HTR-8/SVneo (cell line): ENCODE measurements at places on chromosomes 5 and 9.

- no peak for DNase-seq
These were observed 106.8 kb downstream of the CCDC192 start for GRCh38 chr5:127810017-127810416.

GRCh38 chr9:107309271-107309670 lies 26.2 kb downstream of the RAD23B start:
- no peak for DNase-seq

DNA sequence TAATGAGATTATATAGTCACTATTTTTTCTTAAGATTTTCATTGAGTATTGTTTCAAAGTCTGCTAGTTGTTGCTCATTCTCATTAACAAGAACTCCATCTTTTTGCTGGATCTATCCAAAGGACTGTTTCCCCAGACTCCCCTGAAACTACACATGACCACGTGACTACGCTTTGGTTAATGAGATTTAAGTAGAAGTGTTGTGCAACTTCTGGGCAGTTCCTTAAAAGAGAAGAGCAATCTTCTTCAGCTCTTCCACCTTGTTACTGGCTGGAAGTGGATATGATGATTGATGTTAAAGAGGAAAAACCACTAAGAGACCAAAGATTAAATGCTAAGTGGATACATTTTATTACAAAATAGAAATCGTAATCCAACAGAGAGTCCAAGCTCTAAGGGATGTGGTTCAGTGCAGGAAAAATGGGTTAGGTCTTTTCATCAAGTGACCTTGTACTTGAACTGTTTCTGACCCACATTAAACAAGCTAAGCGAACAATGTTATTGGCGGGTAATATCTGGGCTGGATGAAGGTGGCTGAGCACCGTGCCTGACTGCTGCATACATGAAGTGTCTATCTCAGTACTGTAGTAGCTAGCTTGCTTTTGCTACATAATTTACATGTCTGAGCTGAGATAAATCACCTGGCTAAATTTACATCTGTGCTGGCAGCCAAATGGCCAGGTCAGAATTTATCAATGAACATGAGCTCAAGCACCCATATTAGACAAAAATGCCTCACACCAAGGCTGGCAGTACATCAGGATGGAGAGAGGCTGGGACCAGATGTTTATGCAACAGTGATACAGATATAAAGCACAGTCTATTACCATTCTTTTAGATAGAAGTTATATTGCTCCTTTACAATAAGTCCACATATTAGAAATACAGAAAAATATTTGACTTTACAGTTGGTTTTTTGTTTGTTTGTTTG lies 7.5 kb upstream of the CTNNAL1 start:
- no peak for DNase-seq

GRCh38 chr9:92965061-92965758 lies 17.9 kb downstream of the FGD3 start:
- no peak for DNase-seq

GRCh38 chr5:135578685-135579341 lies at the start of gene CXCL14:
TSS of gene CXCL14 (minus strand) at chr5:135578991. CDS start at chr5:135578778, 213 bp downstream.
- peak; percentile 30 for DNase-seq

DNA sequence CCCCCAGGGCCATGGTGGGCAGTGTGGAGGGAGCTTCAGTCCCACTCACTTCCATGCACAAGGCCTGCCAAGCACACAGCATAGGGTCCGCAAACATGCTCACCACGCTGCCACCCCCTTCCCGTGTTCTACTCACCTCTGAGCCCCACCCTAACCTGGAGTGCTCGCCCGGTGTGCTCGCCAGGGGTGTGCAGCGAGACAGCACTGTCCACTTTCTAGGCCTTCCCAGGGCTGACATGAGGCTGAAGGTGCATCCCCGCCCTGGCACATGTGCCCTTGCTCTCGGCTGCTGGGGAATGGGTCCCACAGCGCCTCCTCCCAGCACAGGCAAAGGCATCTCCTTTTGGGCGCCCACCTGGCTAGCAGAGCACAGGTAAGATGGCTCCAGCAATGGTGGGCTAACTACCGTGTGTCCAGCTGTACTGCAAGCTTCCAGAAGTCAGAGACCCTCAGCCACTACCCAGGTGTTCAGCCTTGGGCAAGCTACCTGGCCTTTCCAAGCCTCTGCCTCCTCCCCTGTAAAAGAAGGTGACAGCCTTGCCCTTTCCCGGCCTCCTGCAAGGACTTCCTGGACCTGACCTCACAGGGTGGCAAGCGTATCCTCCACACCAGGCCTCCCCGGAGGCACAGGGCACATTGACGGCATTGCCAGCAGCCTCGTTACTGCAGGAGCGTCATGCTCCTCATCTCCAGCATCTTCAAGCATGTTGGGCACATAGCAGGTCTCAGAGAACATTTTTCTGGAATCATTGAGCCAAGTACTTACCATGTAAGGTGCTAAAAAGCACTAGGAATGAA lies 4.2 kb upstream of the SEC16A start:
- DNase-seq: no peak

DNA sequence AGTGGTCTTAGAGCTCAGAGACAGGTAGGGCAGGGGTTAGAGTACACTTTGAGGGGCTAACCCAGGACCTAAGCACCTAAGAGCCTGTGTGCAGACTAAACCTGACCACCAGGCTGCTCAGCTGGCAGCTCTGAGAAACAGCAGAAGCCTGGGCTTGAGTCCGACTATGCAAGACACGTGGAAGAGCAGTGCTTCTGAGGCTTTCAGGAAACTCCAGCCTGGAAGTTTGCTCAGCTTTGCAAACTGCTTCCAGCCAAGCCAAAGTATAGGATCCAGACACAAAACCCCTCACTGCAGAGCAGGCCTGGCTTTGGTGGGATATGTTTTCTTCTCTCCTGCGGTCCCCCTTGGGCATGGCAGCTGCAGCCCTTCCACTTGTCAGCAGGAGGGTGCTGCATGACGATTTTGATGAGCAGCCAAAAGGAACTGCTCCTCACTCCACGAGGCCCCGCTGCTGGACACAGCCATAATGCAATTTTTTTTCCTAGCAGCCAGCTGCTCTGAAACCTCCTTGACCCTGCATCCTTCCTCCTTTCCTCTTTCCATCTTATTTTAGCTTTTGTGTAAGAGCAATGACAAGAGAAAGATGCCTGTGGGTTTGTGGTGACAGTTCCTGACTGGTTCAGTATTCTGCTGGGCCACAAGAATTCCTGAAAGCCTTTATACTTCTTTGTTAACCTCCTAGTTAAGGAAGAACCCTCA lies 123.1 kb downstream of the LIFR start:
- peak; percentile 59 for DNase-seq

DNA sequence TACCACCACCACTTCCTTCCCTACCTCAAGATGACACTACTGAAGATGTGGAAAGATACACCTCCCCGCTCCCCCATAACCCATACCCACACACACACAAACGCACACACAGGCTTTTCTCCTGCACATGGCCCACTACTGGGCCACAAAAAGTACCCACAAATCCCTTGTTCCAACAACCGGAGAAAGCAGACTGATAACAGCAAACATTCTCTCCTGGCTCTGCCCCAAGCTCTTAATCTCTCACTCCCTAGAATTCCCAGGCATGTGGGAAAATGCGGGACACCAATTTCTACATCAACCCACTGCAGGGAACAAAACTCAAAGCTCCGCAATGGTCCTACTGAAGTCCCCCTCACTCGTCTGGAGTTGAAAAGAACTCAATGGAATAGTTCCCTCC lies 611.0 kb upstream of the KLF4 start:
- no peak for DNase-seq

GRCh38 chr5:105146867-105147266 lies 1584.3 kb upstream of the NUDT12 start:
- DNase-seq: no peak

- DNase-seq: no peak
These were observed 35.3 kb upstream of the MAN2A1 start for GRCh38 chr5:109654455-109654854.

- no peak for DNase-seq
These were observed 69.4 kb upstream of the CTSL start for GRCh38 chr9:87656485-87656884.

GRCh38 chr5:170333161-170333910 lies 35.8 kb upstream of the LCP2 start:
- no peak for DNase-seq

GRCh38 chr9:86315078-86315477 lies 32.7 kb upstream of the ISCA1 start:
- DNase-seq: no peak

- peak; percentile 57 for DNase-seq
These were observed 96.6 kb downstream of the GALNT10 start for GRCh38 chr5:154287136-154287535.

- DNase-seq: no peak
These were observed at the start of gene HAVCR2 for GRCh38 chr5:157108976-157109375. TSS of gene HAVCR2 (minus strand) at chr5:157109044. CDS start at chr5:157108983, 61 bp downstream.

DNA sequence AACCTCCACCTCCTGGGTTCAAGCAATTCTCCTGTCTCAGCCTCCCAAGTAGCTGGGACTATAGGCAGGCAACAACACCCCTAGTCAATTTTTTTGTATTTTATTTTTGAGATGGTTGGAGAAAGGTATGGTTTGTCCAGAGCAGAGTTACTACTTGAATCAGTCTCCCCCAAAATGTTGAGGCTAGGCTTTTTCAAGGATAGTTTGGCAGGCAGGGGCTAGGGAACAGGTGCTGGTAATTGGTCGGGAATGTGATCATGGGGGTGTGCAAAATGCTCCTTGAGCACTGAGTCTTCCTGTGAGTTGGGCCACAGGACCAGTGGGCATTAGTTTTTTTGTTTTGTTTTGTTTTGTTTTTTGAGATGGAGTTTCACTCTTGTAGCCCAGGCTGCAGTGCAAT lies 28.3 kb upstream of the PRRC2B start:
- DNase-seq: no peak

DNA sequence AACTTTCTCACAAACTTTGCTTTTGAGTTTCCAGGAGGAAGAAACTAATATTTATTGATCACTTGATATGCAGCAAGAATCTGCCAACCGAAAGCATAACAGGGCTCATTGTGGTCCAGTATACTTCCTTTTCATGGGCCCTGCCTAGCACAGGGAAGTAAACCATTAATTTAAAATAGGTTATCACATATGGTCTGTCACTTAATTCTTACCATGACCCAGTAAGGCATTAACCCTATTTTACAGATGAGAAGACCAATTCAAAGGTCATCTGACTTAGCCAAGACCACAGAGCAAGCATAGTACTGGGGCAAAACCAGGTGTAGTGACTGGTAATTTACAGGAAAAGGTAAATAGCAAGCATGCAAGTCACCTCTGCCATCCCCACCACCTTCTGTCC lies 336.9 kb upstream of the DMAC1 start:
- DNase-seq: no peak

DNA sequence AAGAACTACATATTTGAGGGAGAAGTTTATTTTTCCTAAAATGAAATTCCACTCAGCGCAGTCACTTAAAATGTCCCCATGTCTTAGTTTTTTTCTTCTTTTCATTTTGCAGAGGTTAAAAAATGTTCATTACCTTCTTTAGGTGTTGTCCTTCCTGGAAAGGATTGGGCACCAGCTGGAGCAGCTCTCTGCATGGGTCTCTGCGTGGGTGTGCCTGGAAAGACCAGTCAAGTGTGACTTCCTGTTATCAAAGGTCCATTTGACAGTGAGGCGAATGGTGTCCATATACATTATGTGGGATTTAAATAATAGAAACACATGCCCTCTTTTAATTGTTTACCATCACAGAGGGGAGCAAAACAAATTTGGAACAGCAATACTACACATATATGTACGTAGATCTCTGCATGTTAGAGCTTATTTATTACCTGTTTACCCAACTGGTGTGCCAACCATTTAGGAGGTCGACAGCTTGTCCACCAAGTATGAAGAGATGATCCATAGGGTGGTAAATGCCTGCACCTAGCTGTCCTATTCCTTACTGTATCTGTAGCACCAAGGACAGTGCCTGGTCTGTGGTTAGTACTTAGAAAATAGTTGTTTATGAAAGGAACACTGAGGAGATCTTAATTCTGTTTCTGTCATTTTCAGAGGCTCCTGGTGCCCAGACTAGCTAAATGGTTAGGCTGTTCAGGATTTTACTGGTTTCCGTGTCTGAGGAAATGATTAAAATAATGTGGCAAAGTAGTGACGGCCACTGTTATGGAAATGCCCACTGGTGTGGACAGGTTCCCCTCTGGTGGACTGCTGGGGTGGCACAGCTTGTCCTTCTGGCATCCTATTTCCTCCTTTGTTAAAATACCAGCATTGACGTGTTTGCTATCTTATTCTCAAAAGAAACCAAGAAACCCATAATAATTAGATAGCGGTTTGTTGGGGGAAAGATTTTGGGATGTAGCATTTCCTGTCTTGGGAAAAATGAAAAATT lies 200.4 kb downstream of the MAST4 start:
- DNase-seq: no peak

- DNase-seq: peak; percentile 45
These were observed 42.9 kb downstream of the GPBP1 start for GRCh38 chr5:57216714-57217113.

DNA sequence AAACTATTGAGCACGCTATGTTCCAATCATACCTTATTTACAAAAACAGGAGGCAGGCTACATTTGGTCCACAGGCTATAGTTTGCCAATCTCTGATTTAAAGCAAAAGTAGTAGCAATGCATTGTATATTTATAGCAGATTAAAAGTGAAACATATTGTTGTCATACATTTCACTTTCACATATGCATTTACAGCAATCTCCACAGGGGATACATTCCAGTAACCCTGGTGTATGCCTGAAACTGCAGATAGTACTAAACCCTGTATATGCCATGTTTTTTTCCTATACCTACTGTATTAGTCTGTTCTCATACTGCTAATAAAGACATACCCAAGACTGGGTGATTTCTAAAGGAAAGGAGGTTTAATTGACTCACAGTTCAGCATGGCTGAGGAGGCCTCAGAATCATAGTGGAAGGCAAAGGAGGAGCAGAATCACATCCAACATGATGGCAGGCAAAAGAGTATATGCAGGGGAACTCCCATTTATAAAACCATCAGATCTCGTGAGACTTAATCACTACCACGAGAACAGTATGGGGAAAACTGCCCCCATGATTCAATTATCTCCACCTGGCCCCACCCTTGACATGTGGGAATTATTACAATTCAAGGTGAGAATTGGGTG lies 5.9 kb upstream of the CSF1R start:
- no peak for DNase-seq

- DNase-seq: no peak
These were observed 139.2 kb downstream of the CDK5RAP2 start for GRCh38 chr9:120440791-120441190.

GRCh38 chr9:99270491-99270890 lies 48.4 kb downstream of the SEC61B start:
- no peak for DNase-seq

GRCh38 chr5:159515909-159516415 lies 185.7 kb upstream of the IL12B start:
- peak; percentile 34 for DNase-seq

GRCh38 chr5:59673438-59674058 lies 220.0 kb downstream of the PDE4D start:
- peak; percentile 28 for DNase-seq

- DNase-seq: no peak
These were observed 69.6 kb upstream of the GGTA1 start for GRCh38 chr9:121569266-121569648.

- DNase-seq: no peak
These were observed 373.3 kb upstream of the FAM174A start for GRCh38 chr5:100161868-100162267.

GRCh38 chr9:99966716-99967115 lies 60.3 kb downstream of the STX17 start:
- peak; percentile 10 for DNase-seq

GRCh38 chr9:87798261-87798833 lies 72.4 kb downstream of the CTSL start:
- no peak for DNase-seq
